K562 (cell line): ENCODE measurements at places on chromosomes 1 and 21. TPM values are rescaled to one million over a fixed set of nuclear protein-coding genes. Genes with fewer than 3 reads are reported as not detected.

The MAP3K7CL gene
- 0.13 TPM in 1 of 2 replicates, not detected in the other for total RNA-seq

GRCh38 chr1:55768327-55768952 lies 553.3 kb upstream of the USP24 start:
- DNase-seq: no peak

GRCh38 chr1:110976089-110976488 lies 12.4 kb upstream of the LRIF1 start:
- DNase-seq: no peak

The TTC39A gene
- total RNA-seq: 0.53 and 0.92 TPM in 2 replicates

GRCh38 chr1:180923021-180923841 lies 10.5 kb downstream of the KIAA1614 start:
- DNase-seq: peak; percentile 63

DNA sequence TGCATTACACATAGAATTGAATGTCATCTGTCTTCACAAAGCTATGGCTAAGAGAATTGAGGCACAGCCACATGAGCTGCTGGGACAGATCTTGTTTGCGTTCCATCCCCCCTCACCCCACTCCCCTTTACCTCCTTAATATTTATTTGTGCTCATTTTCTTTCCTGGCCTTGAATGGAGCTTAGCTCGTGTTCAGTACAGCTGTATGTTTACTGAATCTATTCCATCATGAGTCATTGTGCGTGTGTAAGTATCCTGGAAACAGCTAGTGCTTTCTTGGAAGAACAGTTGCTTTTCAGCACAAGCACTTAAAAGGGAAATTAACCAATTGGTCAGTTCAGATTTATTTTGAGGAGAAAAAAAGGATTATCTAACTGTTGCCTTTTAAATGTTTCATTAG lies 14.7 kb downstream of the PROX1 start:
- DNase-seq: no peak

GRCh38 chr1:10834770-10835412 lies 38.4 kb upstream of the CASZ1 start:
- no peak for DNase-seq

The KCNN3 gene
- 0.02 and 0.04 TPM in 2 replicates for total RNA-seq

- no peak for DNase-seq
Measured at GRCh38 chr1:89810302-89810701, 10.5 kb upstream of the LRRC8D start.

- no peak for DNase-seq
Measured at GRCh38 chr1:38919130-38919529, 22.5 kb downstream of the RHBDL2 start.

GRCh38 chr1:182684116-182684828 lies at the start of gene RGS8:
RGS8 (minus strand) TSS chr1:182684587; CDS start chr1:182669649, 14,938 bp downstream.
- DNase-seq: no peak

The SHE gene
- total RNA-seq: not detected in 2 replicates

DNA sequence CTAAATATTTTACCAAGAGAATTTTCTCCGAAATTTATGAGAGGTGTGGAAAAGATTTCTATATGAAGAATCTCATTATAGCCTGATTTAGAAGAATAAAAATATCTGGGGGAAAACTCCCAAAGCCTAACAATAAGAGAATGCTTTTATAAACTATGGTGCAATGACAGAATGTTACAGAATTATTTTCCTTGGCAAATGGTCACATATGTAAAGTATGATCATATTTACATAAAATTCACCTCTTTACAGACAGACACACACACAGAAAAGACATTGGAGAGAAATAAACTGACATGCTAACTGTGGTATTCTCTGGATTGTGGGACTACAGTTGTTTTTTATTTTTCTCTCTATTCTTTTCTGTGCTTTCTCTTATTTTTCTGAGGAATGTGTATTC lies 226.3 kb upstream of the USP24 start:
- DNase-seq: no peak

GRCh38 chr1:188762166-188762743 lies 1715.4 kb downstream of the BRINP3 start:
- DNase-seq: no peak

DNA sequence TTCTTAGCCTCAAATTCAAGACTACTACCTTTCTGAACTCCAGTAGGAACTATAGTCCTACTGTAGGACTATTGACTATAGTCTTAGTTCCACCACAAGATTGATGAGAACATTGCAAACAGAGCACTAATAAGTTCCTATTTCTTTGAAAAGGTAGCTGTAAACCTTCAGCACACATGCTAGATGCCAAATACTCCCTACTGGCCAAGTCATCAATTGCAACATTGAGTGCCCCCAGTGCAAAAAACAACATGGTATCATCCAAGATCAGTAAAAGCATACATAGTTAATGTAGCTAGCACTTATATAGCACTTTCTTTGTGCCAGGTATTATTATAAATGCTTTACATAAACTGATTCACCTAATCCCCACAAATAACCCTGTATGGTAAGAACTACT lies 99.8 kb downstream of the MRPL39 start:
- no peak for DNase-seq

DNA sequence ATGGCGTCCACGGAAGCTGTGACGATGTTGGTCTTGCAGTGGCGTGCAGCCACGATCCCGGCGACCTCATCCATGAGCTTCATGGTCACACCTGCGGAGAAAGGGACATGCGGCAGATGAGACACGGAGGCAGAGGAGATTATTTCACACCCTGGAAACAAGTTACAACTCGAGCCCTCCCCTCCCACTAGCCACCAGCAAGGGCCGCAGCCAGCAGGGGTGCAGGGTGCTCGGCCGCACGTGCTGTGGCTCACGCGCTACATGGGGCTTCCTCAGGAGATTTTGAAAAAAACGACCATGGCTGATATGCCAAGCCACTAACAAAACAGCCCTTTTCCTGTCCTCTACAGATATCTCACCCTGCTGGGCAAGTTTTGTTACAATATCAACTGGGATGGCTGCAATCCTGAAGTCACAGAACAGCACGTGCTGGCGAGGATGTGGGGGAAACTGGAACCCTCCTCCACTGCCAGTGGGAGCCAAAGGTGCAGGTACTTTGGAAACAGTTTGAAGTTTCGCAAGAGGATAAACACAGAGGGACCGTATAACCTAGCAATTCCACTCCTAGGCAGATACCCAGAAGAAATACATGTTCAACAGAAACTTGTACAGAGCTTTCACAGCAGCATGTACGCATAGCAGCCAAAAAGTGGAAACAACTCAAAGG lies 34.1 kb upstream of the GPR153 start:
- no peak for DNase-seq

GRCh38 chr1:17653728-17654351 lies 101.3 kb upstream of the ACTL8 start:
- DNase-seq: peak; percentile 72

The PADI3 gene
- total RNA-seq: not detected in 2 replicates

DNA sequence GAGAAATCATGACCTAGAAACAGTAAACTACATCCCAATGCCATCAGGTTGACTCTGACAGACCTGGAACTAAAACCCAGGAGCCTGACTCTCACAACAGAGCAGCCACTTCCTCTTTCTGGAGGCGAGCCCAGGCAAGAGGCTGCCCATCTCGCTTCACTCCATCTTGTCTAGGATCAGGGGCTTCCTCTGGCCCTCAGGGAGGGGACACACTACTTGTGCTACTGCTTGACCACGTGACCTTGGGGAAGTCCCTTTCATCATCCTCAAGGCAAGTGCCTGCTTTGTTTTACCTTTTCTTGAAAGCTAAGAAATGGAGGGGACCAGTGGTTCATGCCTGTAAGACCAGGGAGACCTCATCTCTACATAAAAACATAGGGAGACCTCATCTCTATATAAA lies 2.6 kb upstream of the TENT5B start:
- DNase-seq: peak; percentile 51

GRCh38 chr1:114173680-114174079 lies 20.0 kb upstream of the SYT6 start:
- DNase-seq: no peak

GRCh38 chr1:37294529-37294928 lies 179.9 kb upstream of the ZC3H12A start:
- no peak for DNase-seq

The CTSS gene
- 10.2 and 10.3 TPM in 2 replicates for total RNA-seq

GRCh38 chr21:27021801-27022200 lies 54.9 kb upstream of the ADAMTS5 start:
- no peak for DNase-seq

The PLPPR5 gene
- total RNA-seq: not detected in 2 replicates

DNA sequence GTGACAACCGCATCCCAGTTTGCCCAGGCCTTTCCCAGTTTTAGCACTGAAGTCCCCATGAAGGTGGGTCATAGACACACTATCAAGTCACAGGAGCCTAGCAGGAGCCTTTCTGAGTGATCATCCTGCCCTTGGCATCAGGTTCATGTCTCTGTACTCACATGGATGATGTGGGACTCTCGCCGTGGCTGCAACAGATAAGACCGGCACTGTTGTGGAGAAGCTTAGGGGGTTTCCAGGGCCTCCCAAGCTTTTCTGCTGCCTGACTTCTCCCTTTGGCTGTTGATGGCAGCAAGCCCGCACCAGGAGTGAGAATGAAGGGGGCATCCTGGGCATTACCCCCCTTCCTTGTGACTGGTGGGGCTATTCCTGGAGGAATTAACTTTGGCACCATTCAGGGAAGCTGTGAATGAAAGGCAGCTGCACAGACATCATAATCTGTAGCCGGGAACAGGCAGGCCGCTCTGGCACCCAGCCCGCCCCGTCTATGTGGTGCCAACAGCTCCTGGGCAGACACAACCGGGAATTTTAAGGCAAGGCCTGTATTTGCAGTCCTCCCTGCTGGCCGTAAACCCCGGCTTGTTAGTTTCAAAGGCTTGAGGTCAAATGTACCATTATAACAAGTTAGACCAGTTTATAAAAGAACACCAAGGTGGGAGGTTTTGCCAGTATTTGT lies 148.6 kb downstream of the HUNK start:
- no peak for DNase-seq

DNA sequence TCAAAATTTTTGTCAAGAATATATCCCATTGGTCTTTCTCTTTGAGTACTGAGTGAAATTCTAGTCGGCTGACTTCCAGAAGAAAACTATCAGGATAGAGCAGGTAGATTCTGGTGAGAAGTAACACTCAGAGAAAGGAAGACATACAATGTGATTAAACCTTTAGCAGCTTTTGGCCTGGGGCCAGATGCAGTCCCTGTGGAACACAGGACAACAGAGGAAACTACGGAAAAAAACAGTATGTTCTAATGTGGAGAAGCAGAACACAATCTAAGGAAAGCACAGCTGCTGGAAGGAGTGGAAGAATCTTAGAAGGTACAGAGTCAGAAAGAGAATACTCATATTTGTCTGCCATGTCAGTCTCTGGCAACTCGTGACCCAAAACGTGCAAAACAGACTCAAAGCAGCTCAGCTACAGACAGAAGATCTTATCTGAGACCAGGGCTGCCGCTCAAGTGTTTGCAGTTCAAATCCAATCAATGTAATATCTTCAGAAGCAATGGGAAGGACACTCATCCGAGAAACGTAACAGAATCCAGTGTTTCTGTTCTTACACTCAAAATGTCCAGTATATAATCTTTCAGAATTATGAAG lies 283.8 kb downstream of the MRPL39 start:
- DNase-seq: no peak

- DNase-seq: no peak
Measured at GRCh38 chr21:37686991-37687810, 229.1 kb downstream of the KCNJ6 start.

GRCh38 chr1:78687914-78688313 lies 38.3 kb downstream of the IFI44 start:
- DNase-seq: no peak

DNA sequence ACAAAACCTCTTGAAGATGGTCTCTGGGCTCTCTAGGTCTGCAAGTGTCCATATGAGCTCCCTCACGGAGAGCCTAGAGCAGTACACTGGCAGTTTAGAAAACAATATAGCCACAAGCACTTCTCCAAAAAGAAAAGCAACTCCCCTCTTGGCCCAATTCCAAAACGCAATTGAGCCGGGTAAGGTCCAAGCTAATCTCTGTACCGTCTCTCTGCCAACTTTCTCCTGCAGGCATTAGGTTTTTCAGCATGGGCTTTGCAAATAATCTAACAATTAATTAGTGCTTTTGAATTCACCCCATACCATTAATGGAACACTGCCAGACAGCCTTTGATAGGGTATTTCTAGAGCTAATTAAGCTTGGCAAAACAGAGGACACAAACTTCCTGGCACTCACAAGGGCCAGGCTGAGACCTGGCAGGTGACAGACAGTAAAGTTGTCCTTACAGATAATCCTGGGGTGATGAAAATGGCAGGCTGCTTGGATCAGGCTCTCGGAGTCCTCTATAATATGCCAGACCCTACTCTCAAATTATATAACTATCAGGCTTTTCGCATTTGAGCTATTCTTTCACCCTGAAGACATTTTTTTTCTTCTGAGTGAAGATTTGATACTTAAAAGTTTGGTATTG lies 39.8 kb downstream of the TGFBR3 start:
- DNase-seq: peak; percentile 62

The NSUN4 gene
- total RNA-seq: 43.3 and 44.4 TPM in 2 replicates

- no peak for DNase-seq
Measured at GRCh38 chr1:214205053-214205452, 75.9 kb upstream of the SMYD2 start.

DNA sequence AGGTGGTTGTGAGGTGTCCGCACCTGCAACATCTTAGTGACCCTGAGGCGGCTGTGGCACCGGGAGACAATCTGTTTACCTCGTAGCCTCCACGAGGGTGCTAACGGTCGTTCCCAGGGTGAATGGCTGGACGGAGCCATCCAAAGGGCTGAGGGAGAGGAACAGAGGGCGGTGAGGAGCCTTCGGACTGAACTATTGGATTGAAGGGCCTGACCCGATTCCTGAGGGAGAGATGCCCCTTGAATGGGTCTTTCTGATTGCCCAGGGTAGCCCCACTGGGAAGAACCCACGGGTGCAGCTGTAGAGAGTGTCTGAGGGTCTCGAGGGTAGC lies 2.3 kb downstream of the NR5A2 start:
- DNase-seq: no peak

- DNase-seq: no peak
Measured at GRCh38 chr1:235473806-235474205, 30.4 kb downstream of the B3GALNT2 start.

DNA sequence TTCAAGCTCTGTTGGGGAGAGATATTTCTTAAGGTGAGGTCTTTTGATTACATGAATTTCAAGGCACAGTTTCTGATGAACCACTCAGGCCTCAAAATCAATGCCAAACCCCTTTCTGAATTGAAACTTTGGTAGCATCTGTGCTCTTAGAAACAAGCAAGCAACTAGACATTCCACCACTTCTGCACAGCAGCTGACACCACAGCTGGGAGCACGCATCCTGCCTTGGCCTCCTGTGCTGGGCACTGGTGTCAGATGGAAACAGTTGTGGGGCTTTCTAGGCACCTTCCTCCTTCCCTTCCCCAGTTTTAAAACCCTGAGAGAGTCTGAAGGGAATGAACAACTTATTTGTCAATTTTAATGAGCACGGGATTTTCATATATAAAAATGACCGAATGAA lies 360.2 kb downstream of the ADGRL2 start:
- no peak for DNase-seq
